ENCODE measurements at places on chromosomes 5 and 9.

GRCh38 chr9:76730801-76731200 is 33.4 kb upstream of the PCA3 start:
- DNase-seq, result no peak

- no peak for DNase-seq
Observed at GRCh38 chr5:112195924-112196323, 223.2 kb downstream of the EPB41L4A start.

- DNase-seq, result no peak
Observed at GRCh38 chr5:154764967-154765366, 9.8 kb downstream of the LARP1 start.

GRCh38 chr5:14611737-14612136 is 30.1 kb downstream of the OTULINL start:
- no peak for DNase-seq

DNA sequence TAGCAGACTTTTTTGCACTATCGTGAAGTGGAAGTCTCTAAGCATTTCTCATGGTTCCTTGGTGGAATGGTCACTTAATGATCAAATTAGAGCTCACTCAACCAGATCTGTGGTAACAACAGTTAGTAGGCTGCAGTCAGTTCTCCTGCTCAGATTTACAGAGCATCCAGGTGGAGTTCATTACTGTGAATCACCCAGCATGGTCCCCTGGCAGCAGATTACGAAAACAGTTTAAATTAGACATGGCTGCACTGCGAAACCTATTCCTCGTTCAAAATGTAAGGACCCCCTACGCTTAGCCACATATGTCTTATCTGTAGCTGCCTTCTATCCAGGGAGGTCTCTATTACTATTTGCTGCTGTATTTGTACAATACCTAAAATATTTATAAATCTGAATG is 823.6 kb upstream of the ARRDC3 start:
- DNase-seq, result no peak

DNA sequence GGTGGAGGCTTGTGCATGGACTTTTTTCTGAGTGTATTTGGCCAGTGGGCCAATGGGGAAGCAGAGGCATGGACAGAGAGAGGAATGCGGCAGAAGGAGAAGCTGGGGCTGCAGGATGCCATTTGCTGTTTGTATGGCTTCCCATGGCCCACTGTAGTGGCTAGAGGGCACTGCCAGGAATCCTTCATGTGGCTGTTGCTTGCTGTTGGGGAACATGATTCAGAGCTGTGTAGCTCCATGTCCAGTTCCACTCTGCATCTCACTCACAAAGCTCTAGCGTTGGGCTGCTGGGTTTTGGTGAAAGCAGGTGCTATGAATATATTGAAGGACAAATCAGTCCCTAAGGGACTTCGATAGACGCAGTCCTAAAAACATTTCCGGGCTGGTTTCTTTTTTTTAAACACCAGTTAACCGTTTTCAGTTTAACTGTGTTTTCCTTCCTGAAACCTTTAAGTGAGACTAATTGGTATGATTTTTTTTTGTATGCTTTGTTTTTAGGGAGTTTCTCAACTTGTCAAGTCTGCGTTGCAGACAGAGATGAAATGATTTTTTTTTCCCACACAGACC is 51.3 kb downstream of the SLC22A5 start:
- DNase-seq, result no peak

DNA sequence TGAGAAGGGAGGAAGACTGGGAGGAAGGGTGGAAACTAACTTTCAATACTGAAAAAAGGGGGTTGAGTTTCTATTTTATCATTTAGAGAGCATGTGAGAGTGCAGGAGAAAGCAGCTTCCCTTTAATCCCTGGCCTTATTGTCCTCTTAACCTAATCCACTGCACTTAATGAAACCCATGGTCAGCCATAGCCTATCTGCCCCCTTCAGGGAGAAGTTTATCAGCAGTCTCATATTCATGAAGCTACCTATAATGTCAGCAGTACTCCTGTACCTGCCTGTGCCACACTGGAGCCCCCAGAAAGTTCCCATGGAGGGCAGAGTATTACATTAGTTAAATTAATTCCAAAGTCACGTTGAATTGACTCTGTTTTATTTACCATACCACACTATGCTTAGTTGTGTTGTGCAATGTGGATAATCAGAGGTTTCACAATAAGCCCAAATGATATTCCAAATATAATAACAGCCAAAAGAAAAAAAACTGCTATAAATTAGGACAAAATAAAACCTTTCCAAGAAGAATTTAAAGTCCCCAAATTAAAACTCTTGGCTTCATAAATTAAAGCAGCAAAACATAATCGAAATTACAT is 62.9 kb downstream of the MUSK start:
- DNase-seq, result no peak

DNA sequence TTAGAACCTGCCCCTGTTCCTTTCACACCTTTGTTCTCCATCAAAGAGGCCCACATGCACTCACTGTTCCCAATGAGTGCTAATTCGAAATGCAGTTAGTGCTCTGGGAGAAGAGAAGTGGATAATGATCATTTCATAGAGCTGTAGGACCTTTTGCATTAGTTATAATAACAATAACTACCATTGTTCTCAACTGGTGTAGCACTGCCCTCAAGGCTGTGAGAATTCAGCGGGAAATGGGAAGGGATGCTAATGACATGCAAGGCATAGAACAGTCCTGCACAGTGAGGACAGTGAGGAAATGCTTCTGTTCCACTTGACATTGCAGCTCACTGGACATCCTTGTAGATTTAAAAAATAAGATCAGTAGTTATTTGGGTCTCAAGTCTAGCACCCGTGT is 187.4 kb downstream of the FBXL7 start:
- no peak for DNase-seq

- DNase-seq, result peak; percentile 74
Observed at GRCh38 chr5:171874234-171874633, 88.6 kb downstream of the SMIM23 start.

DNA sequence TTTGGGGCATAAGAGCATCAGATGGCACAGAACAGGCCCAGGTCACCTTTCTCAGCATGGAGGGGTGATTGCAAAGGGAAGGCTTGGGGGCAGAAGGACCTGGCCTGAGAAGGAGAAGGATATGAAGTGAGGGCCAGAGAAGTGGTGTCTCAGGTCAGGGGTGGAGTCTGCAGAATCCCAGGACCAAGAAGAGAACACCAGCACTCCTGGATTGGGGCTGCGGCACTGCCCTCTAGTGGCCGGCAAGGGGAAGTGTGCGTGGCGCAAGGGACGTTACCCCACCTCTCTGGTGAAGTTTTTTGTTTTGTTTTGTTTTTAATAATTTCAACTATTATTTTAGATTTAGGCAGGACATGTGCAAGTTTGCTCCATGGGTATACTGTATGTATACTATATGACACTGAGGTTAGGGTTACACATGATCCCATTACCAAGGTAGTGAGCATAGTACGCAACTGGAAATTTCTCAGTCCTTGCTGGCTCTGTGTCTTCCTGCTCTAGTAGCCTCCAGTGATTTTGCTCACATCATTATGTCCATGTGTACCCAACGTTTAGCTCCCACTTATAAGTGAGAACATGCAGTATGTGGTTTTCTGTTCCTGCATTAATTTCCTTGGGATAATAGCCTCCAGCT is 1548.6 kb downstream of the EFNA5 start:
- DNase-seq, result no peak

GRCh38 chr5:74355041-74355824 is 285.3 kb downstream of the ENC1 start:
- DNase-seq, result no peak

GRCh38 chr9:71268871-71269635 is 147.6 kb upstream of the TRPM3 start:
- DNase-seq, result no peak

DNA sequence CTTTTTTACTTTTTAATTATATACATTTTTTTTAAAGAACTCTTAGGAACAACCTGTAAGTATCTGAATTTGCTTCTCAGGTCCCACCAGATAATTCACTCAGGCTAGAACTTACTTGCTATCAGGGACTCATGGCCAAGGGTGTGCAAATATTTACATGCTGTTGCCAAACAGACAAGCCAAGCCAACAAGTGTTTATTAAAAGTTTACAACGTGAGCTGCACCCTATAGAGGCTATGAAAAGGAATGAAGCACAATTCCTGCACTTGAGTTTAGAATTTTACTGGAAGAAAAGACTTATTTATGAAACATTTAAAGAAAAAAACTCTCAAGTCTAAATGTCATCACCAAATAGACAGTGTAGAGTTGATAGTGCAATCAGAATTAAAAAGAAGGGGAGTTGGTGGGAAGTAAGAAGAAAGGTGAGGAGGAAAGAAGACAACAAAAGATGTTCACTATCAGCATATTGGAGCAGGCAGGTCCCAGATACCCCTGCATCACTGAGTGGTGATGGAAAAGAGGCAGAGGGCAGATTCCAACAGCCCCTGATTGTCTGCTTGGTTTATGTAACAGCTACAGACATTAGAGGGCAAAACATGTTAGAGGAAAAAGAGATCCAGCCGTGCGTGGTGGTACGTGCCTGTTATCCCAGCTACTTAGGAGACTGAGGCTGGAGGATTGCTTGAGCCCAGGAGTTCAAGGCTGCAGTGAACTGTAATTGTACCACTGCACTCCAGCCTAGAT is 32.8 kb downstream of the SH3RF2 start:
- DNase-seq, result no peak

- no peak for DNase-seq
Observed at GRCh38 chr9:4417578-4418325, 72.5 kb upstream of the SLC1A1 start.

- no peak for DNase-seq
Observed at GRCh38 chr5:62000646-62001045, 305.4 kb upstream of the KIF2A start.

- DNase-seq, result no peak
Observed at GRCh38 chr9:70117835-70118319, 74.2 kb downstream of the MAMDC2 start.

DNA sequence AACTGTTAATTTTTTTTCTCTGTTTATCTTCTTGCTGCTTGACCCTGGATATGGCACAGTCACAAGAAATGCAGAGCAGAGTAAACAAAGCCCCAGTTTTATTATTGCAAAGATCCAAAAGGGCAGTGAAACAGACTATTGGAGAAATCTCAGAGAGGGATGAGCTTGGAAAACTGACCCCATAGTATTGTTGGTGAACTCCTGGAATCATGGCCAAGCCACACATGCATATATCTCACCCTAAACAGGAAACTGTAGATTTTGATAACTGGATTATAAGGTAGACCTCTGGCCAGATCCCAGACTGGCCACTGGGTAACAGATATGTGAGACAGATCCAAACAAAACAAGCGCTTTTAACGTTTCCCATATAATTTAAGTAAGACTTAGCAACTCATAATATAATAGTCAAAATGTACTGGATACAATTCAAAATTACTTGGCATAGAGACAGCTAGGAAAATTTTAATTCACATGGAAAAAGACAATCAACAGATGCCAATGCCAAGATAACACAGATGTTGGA is 263.5 kb upstream of the SEMA6A start:
- DNase-seq, result no peak

GRCh38 chr5:136086783-136087566 is 45.7 kb upstream of the SMAD5 start:
- no peak for DNase-seq

GRCh38 chr5:142201471-142201887 is 92.9 kb downstream of the NDFIP1 start:
- no peak for DNase-seq

- DNase-seq, result no peak
Observed at GRCh38 chr9:95038666-95039065, 278.8 kb downstream of the FANCC start.

GRCh38 chr5:105167092-105167491 is 1604.5 kb upstream of the NUDT12 start:
- no peak for DNase-seq

GRCh38 chr5:141742866-141743851 is 61.1 kb upstream of the ARAP3 start:
- no peak for DNase-seq

- no peak for DNase-seq
Observed at GRCh38 chr9:1170918-1171317, 120.8 kb downstream of the DMRT2 start.

DNA sequence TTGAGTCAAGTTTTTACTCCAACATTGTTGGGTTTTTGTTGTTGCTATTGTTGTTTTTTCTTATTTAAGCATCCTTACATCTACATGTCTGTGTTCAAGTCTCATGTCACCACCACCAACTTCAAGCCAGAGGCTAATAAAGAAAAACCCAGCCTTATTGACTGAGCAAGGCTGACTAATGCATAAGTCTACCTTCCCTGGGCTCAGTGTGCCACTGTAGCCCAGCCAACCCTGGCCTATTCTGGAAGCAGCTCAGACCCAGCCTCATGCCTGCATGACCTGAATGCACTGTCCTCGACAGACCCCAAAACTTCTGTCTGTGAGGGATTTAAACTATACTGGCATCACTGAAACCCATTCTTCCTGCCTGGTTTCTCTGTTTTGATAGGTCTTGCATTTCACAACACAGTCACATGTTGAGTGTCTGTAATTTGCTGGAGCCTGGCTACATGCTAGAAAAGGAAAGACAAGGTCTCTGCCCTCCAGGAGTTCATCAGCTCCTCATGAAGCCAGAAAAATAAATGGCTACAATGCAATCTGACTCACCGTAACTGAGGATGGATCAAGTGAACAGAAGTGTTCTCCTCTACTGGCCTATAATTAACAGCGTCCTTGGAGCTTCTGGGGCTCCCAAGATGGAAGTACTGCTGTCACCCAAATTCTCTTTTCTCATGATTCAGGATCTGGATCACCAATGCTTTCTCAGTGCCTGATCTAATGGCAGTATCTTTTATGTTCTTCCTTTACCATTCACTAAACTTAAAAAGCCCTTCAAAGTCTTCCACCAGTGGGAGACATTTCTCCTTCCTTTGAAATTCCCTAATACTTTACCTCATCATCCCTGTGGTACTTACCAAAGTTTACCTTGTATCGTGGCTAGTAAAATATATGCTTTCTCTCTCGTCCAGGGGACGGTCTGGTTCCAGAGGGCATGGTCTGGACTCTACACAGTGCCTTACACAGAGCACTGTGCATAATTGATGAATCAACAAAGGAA is 103.9 kb upstream of the IFNE start:
- DNase-seq, result no peak

DNA sequence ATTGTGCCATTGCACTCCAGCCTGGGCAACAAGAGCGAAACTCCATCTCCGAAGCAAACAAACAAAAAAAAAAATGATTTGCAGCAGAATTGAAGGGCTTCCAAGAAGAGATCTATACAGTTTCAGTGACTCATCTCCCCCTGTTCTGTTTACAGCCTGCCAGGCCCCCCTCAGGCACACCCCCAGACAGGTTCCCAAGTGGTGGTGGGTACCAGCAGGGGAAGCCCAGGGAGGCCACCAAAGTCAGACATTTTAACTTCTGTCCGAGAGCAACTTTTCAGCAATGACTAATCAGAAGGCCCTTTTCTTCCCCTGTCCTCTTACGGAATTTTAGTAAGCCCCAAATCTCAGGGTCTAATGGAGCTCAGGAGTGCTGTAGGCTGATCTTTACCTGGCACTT is 98.7 kb downstream of the PAX5 start:
- DNase-seq, result no peak

DNA sequence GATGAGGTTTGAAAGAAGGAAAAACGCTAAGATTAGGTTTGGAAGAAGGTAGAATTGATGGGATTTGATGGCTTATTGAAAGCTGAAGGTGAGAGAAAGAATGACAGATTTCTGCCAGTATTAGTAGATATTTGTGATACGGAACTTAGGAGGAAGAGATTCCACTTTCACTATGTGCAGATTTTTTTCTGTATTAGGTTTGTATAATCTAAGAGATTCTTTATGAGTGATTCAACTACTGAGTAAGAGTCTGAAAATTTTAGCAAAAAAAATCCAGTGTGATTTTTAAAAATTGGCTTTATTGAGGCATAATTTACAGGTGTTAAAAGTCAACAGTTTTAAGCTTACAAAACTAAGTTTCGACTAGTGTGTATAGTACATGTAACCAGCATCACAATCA is 54.1 kb downstream of the AP3S1 start:
- no peak for DNase-seq

Measured in CD14-positive monocyte (primary cell).